ENCODE measurements at places on chromosomes 1 and 21.

DNA sequence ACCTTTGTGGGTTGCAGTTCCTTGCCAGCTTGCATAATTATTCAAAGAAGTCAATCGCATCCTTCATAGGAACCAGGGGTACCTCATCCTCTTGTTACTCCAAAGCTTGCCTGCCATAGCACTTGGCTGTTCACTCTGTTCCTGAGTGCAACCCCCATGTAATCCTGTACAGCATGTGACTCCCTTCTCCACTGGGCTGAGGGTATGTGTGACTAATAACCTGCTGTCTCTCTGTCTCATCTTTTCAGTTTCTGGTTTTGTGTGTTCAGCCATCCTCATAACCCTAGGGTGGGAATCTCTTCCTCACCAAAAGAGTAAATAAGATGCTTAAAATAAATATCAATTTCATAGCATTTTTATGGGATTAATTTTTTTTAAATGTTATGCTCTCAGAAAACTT, 351.9 kb downstream of the S1PR1 start:
- no peak for DNase-seq

- no peak for DNase-seq
Measured at GRCh38 chr1:154608397-154609270, 648 bp upstream of the ADAR start.

DNA sequence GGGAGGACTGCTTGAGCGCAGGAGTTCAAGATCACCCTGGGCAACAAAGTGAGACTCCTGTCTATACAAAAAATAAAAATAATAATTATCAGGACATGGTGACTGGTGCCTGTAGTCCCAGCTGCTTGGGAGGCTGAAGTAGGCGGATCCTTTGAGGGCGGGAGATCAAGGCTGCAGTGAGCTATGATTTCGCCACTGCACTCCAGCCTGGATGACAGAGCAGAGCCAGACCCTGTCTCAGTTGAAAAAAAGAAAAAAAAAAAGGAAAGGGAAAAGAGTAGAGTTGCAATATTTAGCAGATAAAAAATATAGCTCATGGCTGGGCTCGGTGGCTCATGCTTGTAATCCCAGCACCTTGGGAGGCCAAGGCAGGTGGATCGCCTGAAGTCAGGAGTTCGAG, 3.3 kb upstream of the S1PR1 start:
- no peak for DNase-seq

GRCh38 chr1:151309811-151310323, 17.3 kb downstream of the PI4KB start:
- no peak for DNase-seq

- DNase-seq, result no peak
Measured at GRCh38 chr1:192849011-192849410, 40.2 kb downstream of the RGS2 start.

- DNase-seq, result peak; percentile 72
Measured at GRCh38 chr1:202998836-202999750, 8.1 kb upstream of the TMEM183A start.

DNA sequence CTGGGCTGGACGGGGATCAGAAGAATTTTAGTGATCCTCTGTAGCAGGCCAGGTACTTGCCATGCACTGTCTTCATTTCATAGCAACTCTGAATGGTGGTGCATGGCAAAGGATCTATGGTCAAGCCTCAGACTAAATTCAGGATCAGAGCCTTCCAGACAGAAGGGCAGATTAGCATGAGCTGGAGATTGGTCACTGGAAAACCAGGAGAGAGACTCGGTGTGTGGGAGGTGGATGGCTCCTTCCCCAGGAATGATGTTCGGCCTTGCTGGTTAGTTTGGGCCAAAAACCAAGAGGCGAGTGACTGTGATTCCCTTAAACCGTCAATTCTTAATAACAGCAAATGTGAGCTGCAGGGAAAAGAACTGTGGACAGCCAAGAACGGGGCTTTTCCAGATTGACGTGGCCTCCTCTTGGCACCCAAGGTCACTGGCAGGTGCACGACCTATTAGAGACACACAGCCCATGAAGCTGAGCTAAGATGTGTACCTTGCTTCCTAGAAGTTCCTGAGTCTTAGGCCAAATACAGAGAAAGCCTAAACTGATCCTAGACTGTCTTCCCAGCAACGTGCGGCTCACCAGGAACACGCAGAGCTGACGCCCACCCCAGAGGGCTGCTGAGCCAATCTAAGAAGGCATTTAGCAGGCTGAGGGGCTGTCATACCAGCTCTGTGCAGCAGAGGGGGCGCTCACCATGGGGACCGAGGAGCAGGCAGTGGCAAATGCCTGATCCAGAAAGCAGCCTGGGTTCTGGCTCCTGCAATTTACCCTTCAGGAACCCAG, 18.5 kb downstream of the ALDH4A1 start:
- peak; percentile 65 for DNase-seq

DNA sequence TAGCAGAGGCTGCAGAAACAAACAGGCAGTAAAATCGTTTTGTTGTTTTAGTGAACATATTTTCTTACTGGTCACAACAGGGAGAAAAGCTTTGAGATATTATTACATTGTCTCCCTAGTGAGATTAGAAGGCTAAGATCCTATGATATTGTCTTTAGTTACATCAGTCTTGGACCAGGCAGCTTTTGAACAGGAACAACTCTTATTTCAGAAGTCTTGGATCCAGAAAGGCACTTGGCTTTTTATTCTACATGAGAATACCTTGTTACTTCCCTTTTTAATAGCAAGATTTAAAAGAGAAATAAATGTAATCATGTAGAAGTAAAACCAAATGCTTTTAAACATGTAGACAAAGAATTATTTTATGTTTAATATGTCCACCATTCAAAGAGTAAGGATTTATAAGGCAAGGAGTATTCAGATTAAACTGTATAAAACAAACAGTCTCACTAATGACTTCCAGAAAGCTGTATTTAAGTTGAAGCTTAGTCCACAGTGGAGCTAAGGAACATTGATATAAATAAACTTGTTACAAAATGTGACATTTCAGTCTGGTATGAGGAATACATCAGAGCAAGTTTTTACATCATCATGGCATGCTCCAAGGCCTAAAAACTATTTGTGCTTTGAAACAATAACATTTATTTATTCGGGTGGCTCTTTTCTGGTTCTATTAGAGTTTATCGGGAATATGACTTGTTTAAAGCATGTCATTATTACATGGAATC, 72.2 kb downstream of the PHTF1 start:
- DNase-seq, result no peak

DNA sequence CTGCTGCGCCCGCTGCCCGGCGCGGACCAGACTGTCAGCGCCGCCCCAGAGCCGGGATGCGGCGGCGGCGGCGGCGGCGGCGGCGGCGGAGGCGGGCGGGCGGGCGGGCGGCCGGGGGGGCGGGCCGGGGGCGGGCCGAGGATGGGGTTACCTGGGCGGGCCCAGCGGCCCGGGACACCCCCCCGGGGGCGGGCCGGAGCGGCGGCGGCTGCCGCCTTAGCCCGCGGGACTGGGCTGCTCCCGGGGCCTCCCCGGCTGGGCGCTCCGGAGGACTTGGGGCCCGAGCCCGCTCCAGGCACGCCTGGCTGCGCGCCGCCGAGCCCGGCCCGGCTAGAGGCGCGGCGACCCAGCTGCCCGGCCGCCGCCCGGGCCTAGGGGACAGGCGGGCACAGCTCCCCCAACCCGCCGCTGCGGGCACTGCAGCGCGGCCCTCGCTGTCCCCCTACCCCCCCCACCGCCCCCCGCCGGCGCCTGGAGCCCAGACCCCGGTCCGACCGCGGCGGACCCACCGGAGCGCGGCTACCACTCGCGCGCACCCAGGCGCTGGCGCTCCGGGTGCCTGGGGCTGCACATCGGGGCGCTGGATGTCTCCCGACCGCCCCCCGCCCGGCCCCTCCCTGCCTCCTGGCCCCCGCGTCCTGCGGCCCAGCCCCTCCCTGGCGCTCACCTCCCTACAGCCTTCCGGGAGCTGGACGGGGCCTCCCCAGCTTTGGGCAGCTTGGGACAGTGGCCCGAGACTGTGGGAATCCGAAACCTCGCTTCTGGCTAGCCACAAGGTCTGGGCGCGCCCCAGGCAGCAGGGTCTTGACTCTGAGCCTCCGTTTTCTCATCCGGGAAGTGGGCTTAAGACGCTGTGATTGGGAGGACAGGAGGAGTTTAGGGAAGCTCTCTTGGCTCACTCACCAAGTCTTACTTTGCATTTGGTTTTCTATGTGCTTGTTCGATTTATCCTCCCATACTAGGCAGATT, at the start of gene WNT4:
WNT4 (minus strand) TSS at position 33 of the 969 bp plus-strand sequence. CDS start 175 bp downstream, outside the sequence.
- no peak for DNase-seq

- DNase-seq, result no peak
Measured at GRCh38 chr1:84480650-84481049, 1.6 kb downstream of the RPF1 start.

All from CD4-positive, alpha-beta T cell treated with Interleukin-15 for 4 hours (primary cell).